ENCODE measurements at places on chromosomes 7 and 10.
A peak's percentile ranks its signal among the peaks of the same experiment; 100 is the strongest.

DNA sequence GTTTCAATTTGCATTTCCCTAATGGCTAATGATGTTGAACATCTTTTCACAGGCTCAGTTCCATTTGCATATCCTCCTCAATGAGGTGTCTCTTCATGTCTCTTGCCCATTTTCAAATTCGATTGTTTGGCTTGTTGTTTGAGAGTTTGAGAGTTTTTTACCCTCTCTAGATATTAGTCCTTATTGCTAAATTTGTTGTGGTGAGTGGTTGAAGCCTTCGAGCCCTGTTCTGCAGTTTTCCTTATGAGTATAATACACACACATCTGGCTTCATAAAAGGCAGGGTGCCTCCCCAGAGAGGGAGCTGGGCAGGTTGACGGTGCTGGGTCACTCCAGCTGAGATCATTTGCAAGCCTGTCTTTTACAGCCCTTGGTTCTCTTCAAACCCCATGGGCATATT, 65.1 kb downstream of the RGS10 start:
- no peak for DNase-seq

DNA sequence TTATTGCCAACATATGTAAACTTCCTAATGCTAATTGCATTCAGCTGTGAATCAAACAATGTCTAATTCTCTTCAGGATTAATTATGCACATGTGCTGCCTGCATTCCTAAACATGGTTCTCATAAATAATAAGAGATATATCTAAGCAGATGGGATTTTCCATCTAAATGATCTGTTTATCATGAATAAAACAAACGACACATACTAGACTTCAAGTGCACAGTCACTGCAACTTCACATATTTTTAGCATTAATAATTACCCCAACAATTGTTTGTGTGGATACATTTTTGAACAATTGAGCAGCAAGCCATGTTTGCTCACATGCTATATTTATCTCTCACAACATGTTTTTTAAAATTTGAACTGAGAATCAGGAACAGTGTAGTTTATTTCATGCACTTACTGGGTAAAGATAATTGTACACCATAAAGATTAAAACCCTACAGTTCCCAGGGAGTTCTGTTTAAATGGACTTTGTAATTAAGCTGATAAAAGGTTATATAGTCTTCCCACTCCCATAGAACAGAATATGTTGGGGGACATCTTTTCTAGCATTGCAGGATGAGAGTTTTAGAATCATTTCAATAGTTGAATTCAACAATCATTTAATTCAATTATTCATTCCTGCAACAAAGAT, 378.5 kb downstream of the MDFIC start:
- no peak for DNase-seq

DNA sequence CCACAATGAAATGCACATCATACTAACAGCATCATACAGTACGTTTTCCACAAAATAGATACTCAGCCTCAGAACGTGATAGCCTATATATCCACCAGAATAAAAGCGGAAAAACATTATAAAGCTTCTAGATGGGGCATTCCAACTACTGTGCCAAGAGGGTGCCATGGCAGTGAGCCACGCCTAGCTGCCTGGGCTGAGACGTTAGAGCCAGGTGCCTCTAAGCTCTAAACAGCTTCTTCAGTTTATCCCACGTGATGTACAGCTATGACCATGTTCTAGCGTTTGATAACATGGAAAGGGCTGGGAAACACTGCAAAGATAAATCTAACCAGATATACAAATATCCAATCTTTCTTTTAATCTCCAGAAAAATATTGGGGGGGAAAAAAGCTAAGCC, 17.8 kb downstream of the USP6NL start:
- no peak for DNase-seq

DNA sequence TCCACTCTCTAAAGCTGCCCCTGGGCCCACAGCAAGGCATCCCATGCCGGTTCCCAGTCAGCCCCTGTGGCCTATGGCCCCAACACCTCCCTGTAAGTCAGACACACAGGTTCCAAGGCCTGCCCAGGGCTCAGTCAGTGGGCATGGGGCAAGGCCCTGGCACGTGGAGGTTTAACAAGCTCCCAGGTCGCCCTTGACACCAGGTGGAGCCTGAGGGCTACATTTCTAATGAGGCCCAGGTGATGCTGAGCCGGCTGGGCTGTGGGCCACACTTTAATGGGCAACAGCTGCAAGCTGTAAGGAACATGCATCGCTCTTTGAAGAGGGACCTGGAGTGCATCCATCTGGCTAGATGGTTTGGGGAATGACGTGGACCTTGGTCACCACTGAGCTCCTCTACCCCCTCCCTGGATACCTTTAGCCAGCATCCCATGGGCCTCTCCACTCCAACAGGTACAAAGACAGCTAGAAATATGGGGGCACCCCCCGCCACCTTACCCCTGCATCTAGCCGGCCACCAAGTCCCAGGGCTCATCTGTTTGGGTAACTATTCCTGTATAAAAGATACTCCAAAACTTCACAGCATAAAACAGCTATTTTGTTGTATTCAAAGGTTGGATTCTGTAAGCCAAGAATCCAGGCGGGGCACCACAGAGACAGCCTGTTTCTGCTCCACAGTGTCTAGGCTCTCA, 122.5 kb downstream of the OAT start:
- no peak for DNase-seq

DNA sequence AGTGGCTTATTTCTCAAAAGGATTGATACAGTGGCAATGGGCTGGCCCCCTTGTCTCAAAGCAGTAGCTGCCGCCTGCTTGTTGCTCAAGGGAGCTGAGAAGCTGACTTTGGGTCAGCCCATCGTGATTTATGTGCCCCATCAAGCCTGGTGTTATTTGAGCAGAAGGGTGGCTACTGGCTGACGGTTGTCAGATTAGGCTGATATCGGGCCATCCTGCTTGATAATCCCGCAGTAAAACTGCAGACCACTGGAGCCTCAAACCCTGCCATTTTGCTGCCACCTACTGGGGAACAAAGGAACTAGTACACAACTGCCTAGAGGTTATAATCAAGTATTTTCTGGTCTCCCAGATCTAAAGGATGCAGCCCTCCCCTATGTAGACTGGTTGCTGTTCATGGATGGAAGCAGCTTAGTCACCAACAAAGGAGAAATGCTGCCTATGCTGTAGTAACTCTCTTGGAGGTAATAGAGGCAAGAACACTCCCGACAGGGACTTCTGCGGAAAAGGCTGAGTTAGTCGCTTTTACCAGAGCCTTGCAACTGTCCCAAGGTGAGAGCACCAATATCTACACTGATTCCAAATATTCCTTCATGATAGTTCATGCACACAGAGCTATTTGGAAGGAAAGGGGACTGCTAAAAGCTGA, 65.9 kb upstream of the ZNF92 start:
- DNase-seq, result peak; percentile 19

GRCh38 chr10:23968301-23968700, 240.6 kb upstream of the KIAA1217 start:
- no peak for DNase-seq

- DNase-seq, result no peak
These were observed 55.3 kb upstream of the ZNF438 start for GRCh38 chr10:31087011-31087410.

GRCh38 chr10:78672918-78673317, 395.8 kb upstream of the ZMIZ1 start:
- DNase-seq, result no peak

GRCh38 chr10:11255796-11256444, 238.2 kb downstream of the CELF2 start:
- DNase-seq, result no peak

- DNase-seq, result no peak
These were observed 295.9 kb upstream of the PHF14 start for GRCh38 chr7:10677668-10678232.

- DNase-seq, result no peak
These were observed 133.2 kb downstream of the CUX1 start for GRCh38 chr7:101950450-101951119.

DNA sequence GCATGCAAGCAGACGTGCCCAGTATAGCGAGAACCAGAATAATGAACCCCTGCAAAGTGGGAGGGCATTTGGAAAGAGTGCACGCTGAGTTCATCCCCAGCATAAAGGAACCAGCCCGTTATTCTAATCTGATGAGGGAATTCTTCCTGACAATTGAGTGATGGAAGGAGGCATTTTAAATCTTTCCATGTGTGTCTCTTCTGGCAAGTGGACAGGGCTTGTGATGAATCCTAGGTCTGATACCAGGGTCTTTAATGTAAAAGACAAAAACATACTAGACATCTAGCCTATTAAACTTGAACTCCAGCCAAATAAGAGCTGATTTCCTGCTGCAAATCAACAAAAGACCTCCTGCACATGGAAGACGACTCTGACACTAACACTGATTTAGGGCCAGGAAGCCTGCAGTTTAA, 301.2 kb downstream of the DPP6 start:
- no peak for DNase-seq

GRCh38 chr10:10489805-10490571, 527.7 kb upstream of the CELF2 start:
- no peak for DNase-seq
